ENCODE measurements at places on chromosomes 3 and 15. TPM values are rescaled to one million over a fixed set of nuclear protein-coding genes. Genes with fewer than 3 reads are reported as not detected.

The LSAMP gene
- total RNA-seq = 1.6 TPM

The AGBL1 gene
- total RNA-seq = not detected

The AHSG gene
- total RNA-seq = not detected

The IMP3 gene
- 97.6 TPM for total RNA-seq

The CACNA2D2 gene
- 0.08 TPM for total RNA-seq

The ATP10A gene
- 0.24 TPM for total RNA-seq

The MEGF11 gene
- not detected for total RNA-seq

The TMEM212 gene
- total RNA-seq = not detected

The ROBO2 gene
- 9.6 TPM for total RNA-seq

The ATP13A5 gene
- not detected for total RNA-seq

The CMTM8 gene
- 3.3 TPM for total RNA-seq

The TMEM207 gene
- total RNA-seq = not detected

The OR5K2 gene
- total RNA-seq = not detected

The STAB1 gene
- 0.80 TPM for total RNA-seq

The CTXND1 gene
- total RNA-seq = 1.1 TPM

The C3orf52 gene
- total RNA-seq = 6.6 TPM

The NR2F2 gene
- total RNA-seq = 19.8 TPM
